ENCODE measurements at places on chromosomes 4 and X.

DNA sequence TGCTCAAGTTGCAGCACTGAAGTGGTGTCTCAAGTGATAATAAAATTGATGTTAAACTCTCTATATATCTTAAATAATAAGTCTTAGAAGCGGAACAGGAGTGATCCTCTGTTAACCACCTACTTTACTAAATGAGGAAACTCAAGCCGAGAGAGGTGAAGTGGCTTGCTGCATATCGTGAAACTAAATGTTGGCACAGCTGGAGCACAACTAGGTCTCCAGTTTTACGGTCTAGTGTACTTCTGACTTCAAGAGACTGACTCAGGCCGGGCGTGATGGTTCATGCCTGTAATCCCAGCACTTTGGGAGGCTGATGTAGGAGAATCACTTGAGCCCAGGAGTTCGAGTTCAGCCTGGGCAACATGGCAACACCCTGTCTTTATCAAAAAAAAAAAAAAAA lies 35.5 kb upstream of the PLS3 start:
- no peak for DNase-seq

GRCh38 chr4:176376032-176376614 lies 56.4 kb downstream of the SPCS3 start:
- no peak for DNase-seq

- DNase-seq: no peak
Measured at GRCh38 chrX:39020051-39020669, 218.9 kb downstream of the MID1IP1 start.

DNA sequence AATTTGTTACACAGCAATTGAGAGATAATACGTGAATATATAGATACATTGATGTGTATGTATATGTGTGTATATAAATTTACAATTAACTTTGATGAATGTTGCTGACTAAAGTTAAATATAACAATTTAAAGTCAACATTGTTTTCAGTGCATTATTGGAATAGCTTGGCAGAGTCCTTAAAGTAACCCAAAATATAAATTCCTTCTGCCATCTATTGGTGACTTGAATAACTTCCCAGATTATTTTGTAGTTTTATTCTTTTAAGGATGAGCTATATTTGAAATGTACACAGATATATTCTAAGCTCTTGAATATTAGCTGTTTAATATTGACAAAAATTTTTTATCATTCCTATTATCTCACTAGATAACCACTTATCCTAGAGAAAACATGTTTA lies 298.2 kb upstream of the FSTL5 start:
- no peak for DNase-seq

- DNase-seq: no peak
Measured at GRCh38 chrX:53004038-53004437, 44.6 kb upstream of the GPR173 start.

DNA sequence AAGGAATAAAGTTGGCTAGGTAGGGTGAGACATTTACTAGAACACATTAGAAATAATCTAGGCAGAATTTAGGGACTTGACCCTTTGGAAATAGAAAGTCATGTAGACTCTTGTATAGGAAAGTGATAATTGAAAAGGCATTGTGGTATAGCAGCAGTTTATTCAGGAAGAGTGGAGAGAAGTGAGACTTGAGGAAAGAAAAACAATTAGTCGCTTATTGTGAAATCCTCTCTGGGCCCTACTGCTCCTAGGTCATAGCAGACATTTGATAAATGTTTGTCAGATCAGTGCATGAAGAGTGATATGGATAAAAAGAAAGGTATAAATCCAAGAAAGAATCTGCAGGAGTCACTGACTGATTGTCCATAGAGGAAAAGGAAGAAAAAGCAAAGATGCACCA lies 337.6 kb downstream of the HNRNPD start:
- no peak for DNase-seq

DNA sequence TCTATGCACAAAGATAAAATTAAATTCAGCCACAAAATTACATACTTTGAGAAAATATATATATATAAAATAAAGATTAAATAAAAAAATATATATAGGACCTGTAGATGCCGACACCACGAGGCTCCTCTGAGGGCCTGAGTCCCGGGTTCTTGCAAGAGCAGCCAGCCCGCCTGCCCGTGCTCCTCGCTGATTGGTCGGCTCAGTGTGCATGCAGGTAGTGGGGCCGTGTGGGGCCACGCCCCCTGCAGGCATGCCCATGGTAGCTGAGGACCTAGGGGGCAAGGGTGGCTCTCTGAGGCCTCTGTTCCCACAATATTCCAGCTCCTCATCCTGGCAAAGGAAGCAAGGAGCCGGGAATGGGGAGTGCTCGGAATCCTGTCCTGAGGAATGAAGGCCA lies 80.5 kb upstream of the AMELX start:
- DNase-seq: no peak

- DNase-seq: no peak
Measured at GRCh38 chrX:108875548-108875947, 139.2 kb upstream of the IRS4 start.

GRCh38 chr4:57418133-57418532 lies 307.9 kb upstream of the IGFBP7 start:
- no peak for DNase-seq

- DNase-seq: no peak
Measured at GRCh38 chr4:156336511-156336910, 382.8 kb upstream of the CTSO start.

DNA sequence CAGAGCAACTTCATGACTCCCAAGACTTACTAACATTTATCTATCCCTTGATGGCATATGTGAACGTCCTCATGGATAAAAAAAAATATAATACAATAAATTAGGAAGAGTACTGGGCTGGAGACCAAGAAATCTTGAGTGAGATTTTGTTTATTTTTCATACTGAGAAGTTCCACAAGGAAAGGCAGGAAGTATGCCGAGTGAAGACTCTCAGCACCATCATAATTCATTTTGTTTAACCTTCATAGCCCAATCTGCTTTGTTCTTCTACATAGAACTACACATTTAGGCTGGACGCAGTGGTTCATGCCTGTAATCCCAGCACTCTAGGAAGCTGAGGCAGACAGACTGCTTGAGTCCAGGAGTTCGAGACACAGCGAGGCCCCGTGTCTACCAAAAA lies 198.3 kb downstream of the NSUN7 start:
- no peak for DNase-seq

GRCh38 chr4:121316091-121316490 lies 64.7 kb downstream of the QRFPR start:
- DNase-seq: no peak

DNA sequence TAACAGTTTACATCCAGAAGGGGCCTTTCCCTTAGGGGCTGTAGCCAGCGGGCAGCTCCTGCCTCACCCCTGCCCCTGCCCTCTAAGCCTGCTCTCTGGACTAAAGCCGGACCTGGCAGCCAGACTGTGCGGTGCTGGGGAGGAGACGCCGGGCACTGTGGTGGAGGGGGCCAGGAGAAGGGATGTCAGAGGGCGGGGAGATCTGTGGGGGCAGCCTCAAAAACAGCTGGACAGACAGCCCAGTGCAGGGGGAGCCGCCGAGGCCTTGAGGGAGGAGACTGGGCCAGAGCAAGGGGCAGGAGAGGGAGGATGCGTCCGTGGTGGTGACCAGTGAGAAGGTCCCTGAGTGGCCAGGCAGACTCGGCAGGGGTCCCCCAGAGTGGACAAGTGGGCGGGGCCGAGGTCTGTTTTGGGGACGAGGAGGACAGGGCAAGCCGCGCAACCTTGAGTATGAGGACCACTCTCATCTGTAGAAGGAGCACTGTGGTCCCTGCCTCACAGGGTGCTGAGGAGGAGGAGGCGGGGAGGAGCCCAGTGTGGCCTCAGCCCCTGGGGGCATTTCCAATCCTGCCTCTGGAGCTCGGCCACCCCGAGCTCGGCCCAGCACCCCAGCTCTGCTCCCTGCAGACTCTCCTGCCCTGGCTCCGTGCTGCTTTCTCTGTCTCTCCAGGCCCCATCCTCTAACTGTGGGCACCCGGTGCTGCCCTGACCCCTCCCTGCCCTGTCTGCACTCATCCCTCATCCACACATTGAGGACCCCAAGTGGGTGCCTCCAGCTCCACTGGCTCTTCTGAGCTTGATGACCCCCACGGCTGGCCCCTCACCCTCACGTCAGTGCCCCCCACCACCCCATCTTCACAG lies 59.2 kb upstream of the NKX1-1 start:
- no peak for DNase-seq

DNA sequence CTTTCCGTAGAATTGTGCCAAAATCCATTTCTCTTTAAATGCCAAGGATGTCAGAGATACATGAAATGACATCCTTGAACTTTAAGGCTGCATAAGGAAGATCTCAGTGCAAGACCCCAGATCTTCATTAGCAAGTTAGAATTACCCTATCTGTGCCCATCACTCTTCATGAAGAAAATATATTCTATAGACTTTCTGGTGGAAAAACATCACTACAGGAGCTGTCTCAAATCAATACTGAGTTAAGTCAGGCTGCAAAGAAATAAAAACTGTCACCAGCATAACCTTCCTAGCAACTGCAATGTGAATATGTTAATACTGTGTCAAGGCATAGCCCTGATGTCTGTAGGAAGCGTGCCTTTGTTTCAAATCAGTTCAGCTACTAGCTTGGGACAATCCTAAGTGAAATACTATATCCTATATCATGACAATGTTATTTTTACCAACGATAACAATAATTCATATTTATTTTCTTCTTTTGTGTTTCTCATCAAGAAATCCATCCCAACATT lies 173.3 kb downstream of the TBCK start:
- no peak for DNase-seq

GRCh38 chrX:12153741-12154140 lies 15.5 kb downstream of the FRMPD4 start:
- no peak for DNase-seq

GRCh38 chr4:135508006-135508714 lies 1306.6 kb upstream of the PABPC4L start:
- DNase-seq: no peak

DNA sequence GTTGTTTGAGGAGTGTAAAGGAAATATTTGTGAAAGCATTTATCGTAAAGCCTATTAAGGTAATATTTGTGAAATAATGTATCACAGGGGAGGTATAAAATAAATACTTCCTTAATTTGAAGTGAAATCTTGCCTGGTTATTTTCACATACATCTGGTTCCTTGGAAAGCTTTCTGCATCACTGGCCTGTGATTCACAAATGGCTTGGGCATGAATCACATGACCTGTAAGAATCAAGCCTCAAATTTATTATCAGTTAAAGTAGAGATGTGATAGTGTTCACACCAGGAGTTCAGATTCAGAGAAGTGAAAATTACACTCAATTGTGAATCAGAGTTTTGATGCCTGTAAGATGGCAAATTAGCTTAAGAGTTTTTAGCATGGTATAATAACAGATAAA lies 1911.4 kb downstream of the STIM2 start:
- no peak for DNase-seq

GRCh38 chr4:128951316-128951715 lies 141.8 kb downstream of the JADE1 start:
- no peak for DNase-seq

GRCh38 chrX:25034889-25035288 lies 19.1 kb upstream of the ARX start:
- no peak for DNase-seq

DNA sequence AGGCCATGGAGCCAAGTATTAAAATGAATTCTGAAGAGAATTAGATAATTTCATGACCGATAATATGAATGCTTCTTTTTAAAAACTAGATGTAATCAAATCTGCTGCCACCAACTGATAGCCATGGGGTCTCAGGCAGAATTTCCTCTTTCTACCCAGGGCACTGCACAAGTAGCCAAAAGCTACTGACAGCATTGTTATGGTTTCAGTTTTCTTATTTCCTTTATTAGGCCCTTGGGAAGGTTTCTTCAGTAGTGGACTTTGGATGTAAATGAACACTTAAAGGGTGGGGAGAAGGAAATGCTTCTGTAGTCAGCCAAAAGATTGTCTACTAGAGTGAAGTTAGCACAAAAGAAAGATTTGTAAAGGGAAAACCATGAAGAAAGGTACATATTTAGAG lies 686.0 kb downstream of the ADGRL3 start:
- DNase-seq: no peak

GRCh38 chr4:81498046-81498445 lies 26.3 kb upstream of the RASGEF1B start:
- no peak for DNase-seq

- DNase-seq: no peak
Measured at GRCh38 chrX:48794911-48795515, 6.9 kb upstream of the HDAC6 start.

DNA sequence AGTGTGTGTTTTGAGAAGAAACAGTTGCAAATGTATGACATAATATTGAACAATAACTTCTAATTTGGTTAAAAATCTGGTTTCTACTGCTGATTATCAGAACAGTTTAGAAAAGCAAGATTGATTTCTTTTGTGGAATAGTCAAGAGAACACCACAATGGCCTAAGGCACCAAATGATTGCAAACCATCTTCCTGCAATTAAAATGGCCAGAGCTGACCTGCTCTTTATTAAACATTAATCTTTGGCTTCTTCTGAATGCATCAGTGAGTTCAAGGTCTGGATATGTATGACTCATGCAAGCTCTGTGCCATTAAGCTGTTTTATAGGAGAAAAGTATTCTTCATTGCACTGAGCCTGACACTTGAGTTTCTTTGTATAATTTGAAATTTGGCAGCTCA lies 107.8 kb upstream of the PDHA2 start:
- DNase-seq: no peak

DNA sequence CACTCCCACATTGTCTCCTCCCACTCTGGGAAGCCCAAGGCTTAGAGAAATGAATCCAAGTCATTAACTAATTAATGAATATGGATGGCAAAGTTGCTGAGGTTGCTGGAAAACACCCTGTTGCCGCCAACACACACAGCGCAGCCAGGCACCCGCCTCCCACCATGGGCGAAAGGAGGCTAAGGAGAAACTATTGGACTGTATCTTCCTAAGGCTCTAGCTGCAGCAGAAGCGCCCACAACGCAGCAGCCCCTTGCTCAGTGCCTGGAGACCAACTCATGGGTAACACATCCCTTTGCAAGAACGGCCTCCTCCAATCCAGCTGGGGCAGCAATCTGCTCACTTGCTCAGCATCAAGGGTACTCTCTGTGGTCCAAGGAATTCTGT lies 34.2 kb downstream of the TSC22D3 start:
- no peak for DNase-seq

DNA sequence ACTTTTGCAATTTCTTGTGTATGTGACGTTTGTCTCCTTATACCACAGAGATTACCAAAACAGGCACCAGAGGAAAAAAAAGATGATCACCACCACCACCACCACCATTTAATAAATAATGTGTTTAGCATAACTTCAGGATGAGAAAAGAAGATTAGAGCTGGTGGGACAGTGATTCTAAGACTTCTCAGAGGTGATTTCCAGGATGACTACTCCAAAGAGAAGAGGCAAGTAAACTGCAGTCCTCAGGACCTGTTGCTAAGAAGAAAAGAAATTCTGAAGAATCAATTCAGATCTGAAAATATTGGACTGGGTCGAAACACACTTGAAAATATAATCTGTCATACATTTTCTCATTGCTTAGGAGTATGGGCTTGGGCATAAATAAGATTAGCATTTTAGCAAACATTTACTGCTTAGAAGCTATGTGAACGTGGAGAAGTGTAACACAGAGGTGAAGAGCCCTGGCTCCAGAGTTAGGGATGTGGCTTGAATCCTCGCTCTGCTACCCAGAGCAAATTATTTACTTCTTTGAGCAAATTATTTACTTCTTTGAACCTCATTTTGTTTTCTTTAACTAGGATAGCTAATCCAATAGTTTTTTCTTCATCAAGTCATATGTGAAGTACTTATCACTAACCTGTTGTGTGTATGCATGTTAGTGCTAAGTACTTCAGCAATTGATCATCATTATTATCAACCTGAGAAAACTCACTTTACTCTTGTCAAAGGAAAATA lies 10.5 kb upstream of the YTHDC1 start:
- DNase-seq: no peak

Data from cortex of kidney (tissue), 1 donor.